ENCODE measurements at places on chromosomes 3 and 15.

DNA sequence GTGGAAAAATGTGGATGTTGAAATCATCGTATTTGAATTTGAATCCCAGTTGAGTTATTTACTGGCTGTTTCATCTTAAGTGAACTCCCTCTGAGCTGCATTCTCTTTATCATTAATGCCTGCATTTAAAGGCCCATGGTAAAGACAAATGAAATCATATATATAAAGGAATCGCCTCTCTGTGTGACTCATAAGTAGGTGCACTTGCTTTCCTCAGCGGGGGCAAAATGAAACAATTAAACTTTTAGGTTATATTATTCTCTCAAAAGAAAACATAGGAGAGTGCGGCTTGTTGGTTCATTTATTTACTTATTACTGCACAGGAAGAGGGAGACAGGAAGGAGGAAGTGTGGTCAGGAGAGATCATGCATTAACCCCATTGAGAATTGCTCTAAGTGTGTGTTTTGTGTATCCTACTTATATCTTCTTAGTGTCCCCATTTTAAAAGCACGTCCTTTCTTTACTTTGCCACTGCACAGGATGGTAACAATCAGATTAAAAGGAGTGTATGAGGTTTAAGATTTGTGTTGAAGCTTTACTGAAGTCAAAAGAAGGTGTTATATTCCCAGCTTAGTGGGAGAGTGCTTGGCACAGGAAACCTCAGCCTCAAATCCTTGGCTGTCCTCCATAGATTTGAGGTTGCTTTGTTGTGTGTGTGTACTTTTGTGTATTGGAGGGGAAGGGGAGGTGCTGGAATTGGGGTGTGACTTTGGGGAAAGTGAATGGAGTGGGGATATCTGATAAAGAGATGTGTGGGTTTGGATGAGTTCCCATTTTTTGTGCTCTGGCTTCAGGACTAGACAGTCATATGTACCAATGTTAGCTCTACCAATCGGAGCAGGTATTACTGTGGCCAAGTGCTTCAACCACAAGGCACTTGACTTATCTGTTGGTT, 595.8 kb upstream of the NR2F2 start:
- DNase-seq: no peak

DNA sequence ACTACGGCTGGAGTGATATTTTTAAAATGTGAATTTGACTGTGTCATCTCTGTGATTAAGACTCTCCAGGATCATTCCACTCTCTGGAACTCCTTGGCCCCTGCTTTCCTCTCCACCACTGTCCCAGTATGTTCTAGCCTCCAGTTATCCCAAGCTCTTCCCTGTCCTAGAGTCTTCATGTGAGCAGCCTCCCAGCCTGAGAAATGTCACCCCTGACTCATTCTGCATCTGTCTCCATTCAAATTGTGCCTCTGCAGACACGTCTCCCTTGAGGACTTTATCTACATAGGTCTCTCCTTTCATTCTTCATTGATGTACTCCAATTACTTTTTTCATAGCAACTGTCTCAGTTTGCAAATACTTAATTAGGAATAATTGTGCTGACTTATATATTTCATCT, 317.7 kb upstream of the ADAMTS9 start:
- DNase-seq: no peak

GRCh38 chr3:3069723-3070122, 40.5 kb downstream of the IL5RA start:
- no peak for DNase-seq

- DNase-seq: no peak
These were observed 453.7 kb downstream of the NAALADL2 start for GRCh38 chr3:175312791-175313190.

GRCh38 chr3:43996379-43997301, 245.0 kb upstream of the TOPAZ1 start:
- DNase-seq: no peak

GRCh38 chr3:150132101-150132749, 161.5 kb upstream of the PFN2 start:
- no peak for DNase-seq

- DNase-seq: no peak
These were observed 66.7 kb downstream of the RFX7 start for GRCh38 chr15:56176996-56177395.

GRCh38 chr15:93036951-93037819, 51.8 kb downstream of the RGMA start:
- no peak for DNase-seq

GRCh38 chr15:57541805-57542504, 49.7 kb upstream of the MYZAP start:
- no peak for DNase-seq

- DNase-seq: no peak
These were observed 47.2 kb upstream of the IREB2 start for GRCh38 chr15:78390826-78391225.

GRCh38 chr3:168250415-168250861, 154.7 kb upstream of the GOLIM4 start:
- DNase-seq: no peak

DNA sequence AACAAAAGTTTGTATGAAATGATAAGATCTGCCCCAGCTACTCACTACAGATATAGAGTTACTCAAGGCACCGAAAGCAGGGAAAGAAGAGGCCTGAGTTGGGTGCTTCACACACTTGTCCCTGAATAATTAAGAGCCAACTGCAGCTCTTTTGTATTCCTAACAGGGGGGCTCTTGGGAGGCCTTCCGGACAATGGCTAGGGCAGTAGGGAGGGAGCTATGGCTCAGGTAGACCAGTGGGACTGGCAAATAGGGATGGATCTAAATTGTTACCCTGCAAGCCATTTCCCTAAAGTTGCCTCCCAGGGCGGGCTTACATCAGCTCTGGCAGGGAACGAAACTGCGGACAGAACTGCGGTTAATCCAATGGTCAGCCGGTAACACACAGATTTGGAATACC, 6.2 kb downstream of the SEMA5B start:
- DNase-seq: no peak

Data from ascending aorta (tissue), 2 donors.